Osteocyte (in vitro differentiated cells): ENCODE measurements at places on chromosomes 16 and 17. TPM values are rescaled to one million over a fixed set of nuclear protein-coding genes. Genes with fewer than 3 reads are reported as not detected.

SOCS7 gene
- 17.3 and 19.1 TPM in 2 replicates for total RNA-seq

GP2 gene
- total RNA-seq, result not detected in 2 replicates

TBX4 gene
- not detected in 2 replicates for total RNA-seq

KRT32 gene
- not detected in 2 replicates for total RNA-seq

NPW gene
- total RNA-seq, result 4.1 and 4.4 TPM in 2 replicates

CCL17 gene
- total RNA-seq, result not detected in 2 replicates

TSPOAP1 gene
- total RNA-seq, result 0.05 TPM in 1 of 2 replicates, not detected in the other

ITGAD gene
- not detected in 2 replicates for total RNA-seq

GJC1 gene
- 40.6 and 43.0 TPM in 2 replicates for total RNA-seq

STH gene
- not detected in 2 replicates for total RNA-seq

KCNH6 gene
- not detected in 2 replicates for total RNA-seq

PTX4 gene
- total RNA-seq, result not detected in 2 replicates

CD300LB gene
- not detected in 2 replicates for total RNA-seq

LHX1 gene
- not detected in 2 replicates for total RNA-seq

C16orf74 gene
- total RNA-seq, result 2.1 and 2.4 TPM in 2 replicates

HSD11B2 gene
- 0.40 and 0.68 TPM in 2 replicates for total RNA-seq

OTOP3 gene
- total RNA-seq, result not detected in 2 replicates

GRCh38 chr17:61354895-61355874, 44.5 kb upstream of the TBX2 start:
- no peaks in the 10 kb centered on the region for H3K27me3 ChIP-seq
- no peak for DNase-seq
- H3K4me3 ChIP-seq, result no peak overlapping the region
- H3K4me1 ChIP-seq, result peaks cover 30% of the 10 kb centered on the region
- no peak overlapping the region for H3K27ac ChIP-seq
- no peaks in the 10 kb centered on the region for H3K36me3 ChIP-seq

- no peak within 1 kb of the TSS for H3K4me3 ChIP-seq
- H3K27me3 ChIP-seq, result peaks cover 27% of the 10 kb centered on the region
- DNase-seq, result no peak
- H3K36me3 ChIP-seq, result peaks cover 2% of the 10 kb centered on the region
These were observed at the start of gene CDH16 for GRCh38 chr16:66918803-66919568. Gene CDH16 (minus strand): TSS chr16:66918885. CDS start chr16:66918065, 820 bp downstream.

DNA sequence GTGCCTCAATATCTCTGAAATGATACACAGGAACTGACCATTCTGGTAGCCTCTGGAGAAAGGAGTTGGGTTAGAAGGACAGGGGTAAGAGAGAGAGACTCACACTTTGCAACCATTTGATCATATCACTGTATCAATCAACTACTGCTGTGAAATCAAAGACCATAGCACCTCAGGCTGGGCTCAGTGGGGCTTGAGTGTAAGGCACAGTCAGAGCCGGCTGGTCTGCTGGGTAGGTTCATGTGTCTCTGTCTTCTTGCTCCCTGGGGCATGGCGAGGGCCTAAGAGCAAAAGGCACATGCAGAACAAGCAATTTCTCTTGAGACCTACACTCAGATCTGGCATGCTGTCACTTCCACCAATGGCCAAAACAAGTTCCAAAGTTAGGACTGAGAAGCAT, 46.7 kb upstream of the C16orf82 start:
- no peaks in the 10 kb centered on the region for H3K4me1 ChIP-seq
- peak; percentile 76 for DNase-seq
- H3K4me3 ChIP-seq, result no peak overlapping the region
- no peak overlapping the region for H3K27ac ChIP-seq
- H3K36me3 ChIP-seq, result no peaks in the 10 kb centered on the region

GRCh38 chr16:89956505-89957215, 8.1 kb downstream of the DEF8 start:
- no peaks in the 10 kb centered on the region for H3K27me3 ChIP-seq
- H3K27ac ChIP-seq, result no peak overlapping the region
- no peaks in the 10 kb centered on the region for H3K4me1 ChIP-seq
- peaks cover 24% of the 10 kb centered on the region for H3K36me3 ChIP-seq
- DNase-seq, result no peak

DNA sequence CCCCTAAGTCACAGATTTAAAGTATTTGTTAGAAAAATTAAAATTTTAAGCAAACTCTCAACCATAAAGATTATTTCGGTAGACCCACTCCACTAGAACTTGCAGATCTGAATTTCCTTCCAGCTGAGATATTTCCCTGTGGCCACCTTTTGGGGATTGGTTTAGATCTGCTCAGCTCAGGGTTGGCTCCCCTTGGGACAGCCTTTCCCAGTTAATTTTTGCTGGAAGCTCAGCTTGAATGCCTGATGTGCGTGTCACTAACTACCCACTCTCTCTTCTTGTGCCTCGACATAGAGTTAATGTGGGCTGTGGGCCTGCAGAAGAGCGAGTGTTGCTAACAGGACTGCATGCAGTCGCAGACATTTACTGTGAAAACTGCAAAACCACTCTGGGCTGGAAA, 57.6 kb downstream of the YPEL2 start:
- H3K4me3 ChIP-seq, result no peak overlapping the region
- peaks cover 29% of the 10 kb centered on the region for H3K36me3 ChIP-seq
- DNase-seq, result no peak
- peaks cover 18% of the 10 kb centered on the region for H3K4me1 ChIP-seq
- no peak overlapping the region for H3K27ac ChIP-seq

DNA sequence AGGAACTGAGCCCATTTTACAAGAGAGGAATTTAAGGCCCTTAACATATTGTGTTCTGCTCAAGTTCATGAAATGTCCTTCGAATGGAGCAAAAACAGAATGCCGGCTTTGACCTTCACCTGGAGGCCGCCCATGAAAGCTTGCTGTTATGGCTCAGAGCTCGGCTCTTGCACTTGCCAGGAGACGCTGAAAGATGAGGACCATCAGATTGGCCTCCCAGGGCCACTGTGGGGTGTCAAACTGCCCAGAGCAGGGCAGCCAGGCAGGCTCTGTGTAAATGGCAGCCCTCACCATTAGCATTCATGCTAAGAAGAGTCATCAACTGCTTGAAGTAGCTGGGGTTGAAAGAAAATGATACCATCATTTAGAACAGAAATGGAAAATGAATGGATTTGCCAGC, 39.3 kb downstream of the IL21R start:
- no peak overlapping the region for H3K27ac ChIP-seq
- H3K4me1 ChIP-seq, result no peaks in the 10 kb centered on the region
- no peak for DNase-seq
- H3K27me3 ChIP-seq, result no peaks in the 10 kb centered on the region

DNA sequence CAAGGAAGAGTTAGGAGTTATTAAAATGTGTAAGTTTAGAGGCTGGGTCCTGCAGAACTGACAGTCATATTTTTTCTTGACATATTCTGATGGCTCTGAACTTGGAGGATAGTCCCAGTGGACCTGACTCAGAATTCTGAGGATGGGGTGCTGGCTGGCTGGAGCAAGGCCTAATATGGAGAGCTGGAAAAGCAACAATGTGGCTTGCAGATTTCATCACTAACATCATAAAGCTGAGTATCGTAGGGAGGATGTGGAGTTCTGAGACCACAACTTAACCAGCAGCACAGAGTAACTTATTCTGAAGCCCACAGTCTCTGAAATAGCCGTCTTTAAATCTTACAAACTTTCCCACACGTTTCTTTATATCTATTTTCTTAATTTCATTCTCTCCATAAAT, 2.3 kb downstream of the KRTAP1-5 start:
- no peak overlapping the region for H3K4me3 ChIP-seq
- H3K27ac ChIP-seq, result no peak overlapping the region
- H3K27me3 ChIP-seq, result no peaks in the 10 kb centered on the region
- H3K4me1 ChIP-seq, result peaks cover 8% of the 10 kb centered on the region

- no peak overlapping the region for H3K4me3 ChIP-seq
- DNase-seq, result no peak
- peaks cover 4% of the 10 kb centered on the region for H3K27me3 ChIP-seq
- H3K36me3 ChIP-seq, result no peaks in the 10 kb centered on the region
- peaks cover 21% of the 10 kb centered on the region for H3K4me1 ChIP-seq
These were observed 12.0 kb downstream of the HS3ST6 start for GRCh38 chr16:1906055-1906845.

DNA sequence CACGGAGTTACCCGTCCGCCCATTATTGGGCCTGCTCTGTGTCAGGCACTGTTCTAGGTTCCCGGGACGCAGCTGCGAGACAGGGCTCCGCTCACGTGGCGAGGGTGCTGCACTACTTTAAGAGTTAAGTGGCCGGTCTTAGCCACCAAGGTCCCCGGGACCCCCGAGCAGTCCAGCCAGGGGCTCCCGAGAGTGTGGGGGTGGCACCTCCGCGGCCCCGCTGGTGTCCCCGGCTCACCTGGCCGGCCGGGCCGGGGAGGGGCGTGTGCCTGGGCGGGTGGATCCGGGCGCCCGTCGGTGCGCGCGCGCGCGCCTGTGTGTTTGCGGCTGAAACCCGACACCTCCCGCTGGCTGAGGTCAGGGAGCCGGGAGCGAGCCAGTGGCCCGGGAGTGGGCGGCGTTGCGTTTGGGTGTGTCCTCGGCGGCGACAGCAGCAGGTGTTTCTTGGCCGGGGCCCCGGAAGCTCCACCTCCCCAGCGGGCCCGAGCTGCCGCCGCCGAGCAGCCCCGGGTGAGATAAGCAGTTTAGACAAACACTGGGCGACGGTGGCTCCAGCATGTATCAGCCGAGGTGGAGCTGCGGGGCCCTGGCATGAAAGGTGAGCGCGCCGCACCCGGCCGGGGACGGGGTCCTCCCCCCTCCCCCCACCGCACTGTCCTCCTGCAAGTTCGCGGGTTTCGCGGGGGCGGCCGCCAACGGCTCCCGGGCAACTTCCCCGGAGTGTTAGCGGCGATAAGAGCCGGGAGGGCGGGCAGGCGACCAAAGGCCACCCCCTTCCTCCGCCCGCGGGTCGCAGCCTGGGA, at the start of gene GSE1:
Gene GSE1, plus strand, starts transcription at position 522 of the 803 bp plus-strand sequence. Its CDS starts 70 bp downstream, at position 592.
- DNase-seq, result no peak
- H3K36me3 ChIP-seq, result peaks cover 2% of the 10 kb centered on the region
- H3K4me1 ChIP-seq, result peaks cover 37% of the 10 kb centered on the region
- peak within 1 kb of the TSS; percentile 64 for H3K4me3 ChIP-seq
- no peaks in the 10 kb centered on the region for H3K27me3 ChIP-seq
- peak within 1 kb of the TSS; percentile 52 for H3K27ac ChIP-seq

- peaks cover 37% of the 10 kb centered on the region for H3K4me1 ChIP-seq
- H3K36me3 ChIP-seq, result peaks cover 11% of the 10 kb centered on the region
- no peak overlapping the region for H3K27ac ChIP-seq
- no peaks in the 10 kb centered on the region for H3K27me3 ChIP-seq
These were observed 57.5 kb upstream of the ARHGAP44 start for GRCh38 chr17:12731839-12732238.

- peak overlapping the region; percentile 98 for H3K27ac ChIP-seq
- peak overlapping the region; percentile 39 for H3K4me3 ChIP-seq
These were observed 52.5 kb upstream of the MTSS2 start for GRCh38 chr16:70738083-70738977.

DNA sequence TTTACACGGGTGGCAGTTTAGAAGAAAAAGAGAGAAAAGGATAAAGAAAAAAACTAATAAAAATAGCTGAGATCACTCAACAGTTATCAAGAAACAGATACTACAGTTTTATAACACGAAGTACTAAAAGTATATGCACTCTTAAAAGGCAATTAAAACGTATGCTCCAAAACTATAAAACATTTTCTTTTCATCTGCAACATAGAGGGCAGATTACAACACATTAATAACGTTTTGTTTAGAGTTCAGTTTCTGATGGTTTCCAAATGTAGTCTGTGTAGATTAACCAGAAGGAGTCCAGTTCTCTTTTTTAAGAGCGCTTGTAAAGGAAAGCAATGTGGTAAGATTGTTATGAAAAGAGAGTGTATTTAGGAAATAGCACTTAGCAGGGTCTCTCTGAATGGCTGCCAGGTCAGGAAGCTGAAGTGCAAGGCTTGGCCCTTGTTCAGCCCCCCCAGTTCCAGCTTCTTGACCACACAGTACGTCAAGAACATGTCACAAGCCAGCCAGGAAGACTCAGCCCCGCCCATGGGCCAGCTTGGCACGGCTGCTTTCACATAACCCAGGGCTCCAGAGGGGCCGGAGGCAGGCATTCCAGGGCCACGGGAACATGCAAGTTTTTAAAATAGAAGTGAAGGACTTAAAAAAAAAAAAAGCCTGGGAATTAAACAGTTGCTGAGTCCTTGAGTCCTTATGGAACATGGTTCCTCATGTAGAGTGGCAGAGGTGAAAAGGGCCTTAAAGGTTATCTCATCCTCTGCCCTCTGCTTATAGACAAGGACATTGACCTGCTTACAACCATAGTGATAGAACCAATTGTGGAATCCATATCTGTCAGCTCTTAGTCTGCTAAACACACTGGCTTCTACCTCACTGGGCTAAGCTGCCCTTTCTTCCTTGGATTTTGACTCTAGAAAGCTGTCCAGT, 147.4 kb upstream of the TBX2 start:
- no peaks in the 10 kb centered on the region for H3K36me3 ChIP-seq
- no peak overlapping the region for H3K4me3 ChIP-seq
- H3K4me1 ChIP-seq, result peaks cover 67% of the 10 kb centered on the region
- peak overlapping the region; percentile 72 for H3K27ac ChIP-seq
- no peaks in the 10 kb centered on the region for H3K27me3 ChIP-seq

- peaks cover 7% of the 10 kb centered on the region for H3K4me1 ChIP-seq
- no peaks in the 10 kb centered on the region for H3K36me3 ChIP-seq
- H3K4me3 ChIP-seq, result no peak overlapping the region
These were observed 32.3 kb upstream of the TAOK1 start for GRCh38 chr17:29357821-29358232.

DNA sequence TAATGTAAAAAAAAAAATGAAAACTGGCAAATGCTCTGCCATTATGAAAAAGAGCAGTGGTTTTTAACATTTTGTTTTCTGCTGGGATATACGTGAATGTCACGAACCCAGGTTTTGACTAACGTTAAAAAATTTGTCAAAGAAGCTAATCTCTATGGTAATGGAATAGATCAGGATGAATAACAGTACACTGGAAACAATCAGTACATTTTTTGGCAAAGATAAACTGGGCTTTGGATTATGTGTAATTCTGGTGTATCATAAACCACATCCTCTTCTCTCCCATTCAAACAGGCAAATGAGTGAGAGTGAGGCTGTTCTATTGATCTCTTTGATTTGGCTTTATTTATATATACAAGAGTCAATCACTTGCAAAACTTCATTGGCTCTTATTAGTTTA, 207.0 kb upstream of the IRX3 start:
- no peak for DNase-seq
- H3K4me3 ChIP-seq, result no peak overlapping the region
- peaks cover 6% of the 10 kb centered on the region for H3K4me1 ChIP-seq
- H3K27ac ChIP-seq, result no peak overlapping the region

GRCh38 chr16:84458606-84459532, 45.6 kb downstream of the MEAK7 start:
- peak; percentile 78 for DNase-seq
- H3K4me1 ChIP-seq, result no peaks in the 10 kb centered on the region
- H3K36me3 ChIP-seq, result peaks cover 9% of the 10 kb centered on the region

- H3K36me3 ChIP-seq, result no peaks in the 10 kb centered on the region
- H3K27me3 ChIP-seq, result peaks cover 5% of the 10 kb centered on the region
- no peak for DNase-seq
- no peak overlapping the region for H3K27ac ChIP-seq
- no peaks in the 10 kb centered on the region for H3K4me1 ChIP-seq
These were observed 159.8 kb upstream of the SDK2 start for GRCh38 chr17:73803964-73804435.

DNA sequence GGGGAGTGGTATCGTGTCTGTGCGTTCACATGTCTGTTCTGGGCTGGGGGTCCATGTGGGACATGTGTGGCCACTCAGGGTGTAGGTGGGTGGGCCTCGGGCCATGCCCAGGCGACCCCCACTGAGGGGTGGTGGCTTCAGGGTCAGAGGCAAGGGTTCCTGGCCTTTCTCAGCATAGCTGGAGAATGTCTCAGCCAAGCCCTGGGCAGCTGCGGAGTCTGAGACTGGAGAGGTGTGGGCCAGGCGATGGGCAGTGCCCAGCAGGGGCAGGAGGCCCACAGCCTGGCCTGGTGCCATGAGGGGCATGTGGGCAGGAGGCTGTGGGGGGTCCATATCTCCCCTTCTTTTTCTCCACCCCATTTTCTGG, 1.2 kb downstream of the FSCN2 start:
- peaks cover 6% of the 10 kb centered on the region for H3K4me1 ChIP-seq
- H3K36me3 ChIP-seq, result no peaks in the 10 kb centered on the region
- no peak for DNase-seq
- H3K27ac ChIP-seq, result no peak overlapping the region
- no peaks in the 10 kb centered on the region for H3K27me3 ChIP-seq
- H3K4me3 ChIP-seq, result no peak overlapping the region
